ENCODE measurements at places on chromosomes 13 and 19.

DNA sequence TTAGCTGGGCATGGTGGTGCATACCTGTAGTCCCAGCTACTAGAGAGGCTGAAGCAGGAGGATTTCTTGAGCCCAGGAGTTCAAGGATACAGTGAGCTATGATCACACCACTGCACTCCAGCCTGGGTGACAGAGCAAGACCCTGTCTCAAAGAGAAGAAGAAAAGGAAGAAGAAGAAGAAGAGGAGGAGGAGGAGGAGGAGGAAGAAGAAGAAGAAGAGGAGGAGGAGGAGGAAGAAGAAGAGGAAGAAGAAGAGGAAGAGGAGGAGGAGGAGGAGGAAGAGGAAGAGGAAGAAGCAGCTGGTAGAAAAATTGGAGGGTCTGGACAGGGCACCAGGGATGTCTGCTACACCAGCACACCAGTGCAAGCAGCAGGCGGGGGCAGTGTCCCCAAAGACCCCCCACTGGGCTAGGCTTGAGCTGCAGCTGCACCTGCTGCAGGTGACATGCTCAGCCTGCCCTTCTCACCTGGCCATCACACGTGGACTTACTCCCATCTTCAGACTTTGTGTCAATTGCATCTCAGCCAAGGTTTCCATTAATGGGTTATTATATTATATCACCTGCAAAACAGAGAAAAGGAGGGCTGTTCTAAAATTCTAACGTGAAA is 180.9 kb upstream of the ZNF507 start:
- no peak for DNase-seq

GRCh38 chr19:11069561-11069960 is 19.7 kb upstream of the LDLR start:
- DNase-seq, result no peak

GRCh38 chr13:26221399-26221720 is 754 bp downstream of the RNF6 start:
- DNase-seq, result no peak

GRCh38 chr19:35124098-35125060 is 8.8 kb downstream of the FXYD3 start:
- peak; percentile 86 for DNase-seq

DNA sequence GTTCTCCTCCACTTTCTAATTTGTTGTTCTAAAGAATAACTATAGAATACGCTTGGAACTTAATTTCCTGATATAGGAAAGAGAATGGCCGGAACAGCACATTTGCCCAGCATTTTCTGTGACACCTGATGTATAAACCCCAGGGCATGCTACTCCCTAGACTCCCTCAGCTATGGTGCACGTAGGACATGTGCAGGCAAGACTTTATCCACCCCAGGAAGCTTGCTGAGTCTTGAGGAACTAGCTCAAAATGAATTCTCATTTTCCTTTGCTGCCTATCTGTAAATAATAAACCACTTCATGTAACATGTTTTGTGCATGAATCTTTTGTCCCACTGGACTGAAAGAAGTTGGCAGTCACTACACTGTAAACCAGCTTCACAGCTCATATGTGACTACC is 535.8 kb upstream of the SLITRK1 start:
- DNase-seq, result no peak

DNA sequence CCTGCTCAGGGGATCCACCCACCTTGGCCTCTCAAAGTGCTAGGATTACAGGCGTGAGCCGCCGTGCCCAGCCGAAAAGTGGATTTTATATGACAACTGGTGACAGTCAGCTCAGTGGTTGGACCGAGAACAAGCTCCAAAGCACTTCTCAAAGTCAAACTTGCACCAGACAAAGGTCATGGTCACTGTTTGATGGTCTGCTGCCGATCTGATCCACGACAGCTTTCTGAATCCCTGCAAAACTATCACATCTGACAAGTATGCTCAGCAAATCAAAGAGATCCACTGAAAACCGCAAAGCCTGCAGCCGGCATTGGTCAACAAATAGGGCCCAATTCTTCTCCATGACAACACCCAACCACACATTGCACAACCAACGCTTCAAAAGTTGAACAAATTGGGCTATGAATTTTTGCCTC is 21.6 kb upstream of the NAA16 start:
- no peak for DNase-seq

Data from M059J (cell line).